ENCODE measurements at places on chromosomes 3 and 15.

DNA sequence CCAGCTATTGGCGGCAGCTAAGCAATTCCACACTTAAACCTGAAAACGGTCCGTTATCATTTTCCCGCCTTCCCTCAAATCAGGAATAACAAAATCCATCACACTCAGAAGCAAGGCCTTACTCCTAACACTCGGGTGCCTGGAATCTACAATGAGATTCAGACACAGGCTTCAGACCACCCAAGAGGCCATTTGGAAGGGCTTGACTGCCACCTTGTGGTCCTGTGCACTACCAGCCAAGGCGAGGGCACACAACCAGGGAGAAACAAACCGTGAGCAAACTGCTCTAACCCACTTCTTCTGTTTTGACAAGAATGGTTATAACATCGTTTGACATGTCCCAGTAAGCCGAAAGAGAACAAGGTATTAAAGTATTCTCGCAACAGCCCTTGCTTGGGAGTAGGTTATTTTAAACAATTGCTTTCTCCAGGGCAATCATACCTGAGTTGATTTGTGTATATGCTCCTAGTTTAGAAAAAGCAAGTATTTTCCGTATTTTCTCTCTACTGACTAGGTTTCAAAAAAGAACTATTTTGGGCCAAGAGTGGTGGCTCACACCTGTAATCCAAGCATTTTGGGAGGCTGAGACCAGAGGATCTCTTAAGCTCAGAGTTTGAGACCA is 40.1 kb upstream of the TAFA4 start:
- no peak for DNase-seq

- DNase-seq = peak; percentile 2
Observed at GRCh38 chr3:27633224-27633545, 88.9 kb downstream of the EOMES start.

DNA sequence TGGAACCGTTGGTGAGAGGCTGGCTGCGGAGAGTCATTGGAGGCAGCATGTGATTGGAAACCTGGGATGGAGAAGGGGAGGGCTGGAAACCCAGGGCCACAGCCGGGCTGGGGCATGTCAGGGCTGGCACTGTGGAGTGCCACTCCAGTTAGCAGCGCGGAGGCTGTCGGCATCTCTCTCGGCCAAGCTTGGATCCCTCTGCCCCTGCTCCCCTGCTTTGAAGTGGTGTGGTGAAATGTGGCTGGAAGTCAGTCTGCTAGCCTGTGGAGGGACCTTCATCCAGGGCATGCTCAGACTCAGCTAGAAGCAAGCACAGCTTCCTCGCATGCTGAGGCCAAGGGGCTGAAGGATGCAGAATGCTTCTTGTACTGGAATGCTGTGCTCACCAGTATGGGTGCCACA is 13.5 kb downstream of the SLCO3A1 start:
- no peak for DNase-seq

DNA sequence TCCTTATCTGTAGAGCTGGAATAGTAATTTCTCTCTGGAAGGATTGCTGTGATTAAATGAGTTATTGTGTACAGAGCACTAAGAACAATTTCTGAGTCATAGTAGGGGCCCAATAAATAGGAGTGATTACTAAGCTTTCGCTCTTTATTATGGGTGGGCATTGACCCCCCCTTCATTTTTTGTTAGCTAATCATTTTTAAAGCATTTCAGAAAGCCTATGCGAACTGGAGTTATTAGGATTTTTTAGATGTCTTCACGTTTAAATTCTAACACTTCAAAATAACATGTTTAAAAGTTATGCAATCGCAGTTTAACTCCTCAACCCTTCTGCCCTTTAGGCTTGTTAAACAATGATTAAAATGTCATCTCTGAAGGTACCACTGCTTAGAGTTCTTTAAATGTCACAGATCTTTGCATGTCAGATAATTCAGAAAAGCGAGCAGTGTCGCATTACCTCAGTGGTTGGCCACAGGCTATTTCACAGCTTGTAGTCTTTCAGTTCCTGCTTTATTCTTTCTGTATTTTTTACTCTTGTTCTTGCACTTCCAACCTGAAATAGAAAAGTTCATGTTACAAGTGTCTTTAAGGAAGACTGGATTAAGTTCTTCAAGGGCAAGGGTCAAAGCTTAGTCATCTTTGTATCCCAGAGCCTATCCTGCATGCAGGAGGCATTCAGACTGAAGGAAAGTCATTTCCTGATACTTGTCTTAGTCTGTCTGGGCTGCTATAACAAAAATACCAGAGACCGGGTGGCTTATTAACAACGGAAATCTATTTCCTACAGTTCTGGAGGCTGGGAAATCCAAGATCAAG is 102.9 kb downstream of the FNDC3B start:
- DNase-seq = no peak

DNA sequence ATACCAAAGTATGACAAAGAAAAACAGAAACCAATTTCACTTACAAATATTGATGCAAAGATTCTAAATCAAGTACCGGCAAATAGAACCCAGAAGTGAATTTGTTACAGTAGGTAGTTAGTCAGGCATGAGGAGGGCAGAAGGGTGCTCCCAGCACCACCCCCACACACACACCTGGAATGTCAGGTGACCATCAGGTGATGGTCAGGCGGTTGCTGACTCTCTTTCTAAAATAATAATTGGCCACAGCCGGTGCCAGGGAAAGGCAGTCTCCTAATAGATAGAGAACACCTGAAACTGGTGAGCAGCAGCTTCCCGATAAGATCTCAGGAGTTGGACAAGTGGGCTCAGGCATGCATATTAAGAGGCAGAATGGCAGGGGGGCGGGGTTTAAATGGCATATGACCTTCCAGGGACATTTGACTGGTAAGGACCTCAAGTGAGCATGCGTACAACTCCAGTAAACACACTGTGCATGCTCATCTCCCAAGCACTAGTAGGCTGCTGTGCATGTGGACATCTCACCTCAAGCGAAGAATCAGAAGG is 131.1 kb downstream of the ANO10 start:
- DNase-seq = no peak

GRCh38 chr3:26108846-26109489 is 319.1 kb downstream of the OXSM start:
- DNase-seq = no peak

- DNase-seq = no peak
Observed at GRCh38 chr3:45043728-45044299, 17.7 kb downstream of the CLEC3B start.

GRCh38 chr3:165259541-165260193 is 63.5 kb upstream of the SLITRK3 start:
- DNase-seq = no peak

DNA sequence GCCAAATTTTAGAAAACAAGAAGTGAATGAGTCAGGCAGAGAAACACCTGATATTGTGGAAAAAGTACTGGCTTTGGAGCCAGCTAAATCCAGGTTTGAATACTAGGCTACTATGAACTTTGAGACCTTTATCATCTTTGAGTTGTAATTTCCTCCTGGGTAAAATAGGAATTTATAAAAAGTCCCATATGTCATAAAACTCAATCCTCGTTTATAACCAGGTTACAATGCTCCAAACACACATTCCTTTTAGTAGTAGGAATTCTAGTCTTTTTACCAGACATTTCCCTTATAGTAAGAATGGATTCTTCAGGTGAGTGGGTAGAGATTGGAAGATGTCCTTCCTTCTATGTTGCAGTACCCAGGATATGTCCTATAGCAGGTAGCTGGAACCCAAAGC is 16.7 kb upstream of the DPH6 start:
- no peak for DNase-seq

GRCh38 chr3:34012102-34012461 is 213.7 kb downstream of the PDCD6IP start:
- no peak for DNase-seq

DNA sequence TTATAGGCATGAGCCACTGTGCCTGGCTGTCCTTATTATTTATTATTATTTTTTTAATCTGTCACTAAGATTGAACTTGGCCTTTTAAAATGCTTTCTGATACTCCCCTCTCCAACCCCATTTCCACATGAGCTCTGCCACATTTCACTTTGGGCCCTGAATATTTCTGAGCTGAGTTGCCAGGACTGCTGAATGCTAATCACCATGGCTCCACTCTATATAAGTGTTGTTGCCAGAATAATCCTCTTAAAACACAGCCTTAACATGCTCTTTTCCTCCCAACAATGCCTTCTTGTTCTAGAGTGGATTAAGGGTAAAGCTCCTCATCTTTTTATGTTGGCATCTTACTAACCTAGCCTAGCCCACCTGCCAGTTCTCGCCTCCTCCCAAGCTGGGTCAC is 124.4 kb downstream of the PDZRN3 start:
- no peak for DNase-seq

GRCh38 chr3:13483988-13484695 is 4.0 kb downstream of the HDAC11 start:
- no peak for DNase-seq

DNA sequence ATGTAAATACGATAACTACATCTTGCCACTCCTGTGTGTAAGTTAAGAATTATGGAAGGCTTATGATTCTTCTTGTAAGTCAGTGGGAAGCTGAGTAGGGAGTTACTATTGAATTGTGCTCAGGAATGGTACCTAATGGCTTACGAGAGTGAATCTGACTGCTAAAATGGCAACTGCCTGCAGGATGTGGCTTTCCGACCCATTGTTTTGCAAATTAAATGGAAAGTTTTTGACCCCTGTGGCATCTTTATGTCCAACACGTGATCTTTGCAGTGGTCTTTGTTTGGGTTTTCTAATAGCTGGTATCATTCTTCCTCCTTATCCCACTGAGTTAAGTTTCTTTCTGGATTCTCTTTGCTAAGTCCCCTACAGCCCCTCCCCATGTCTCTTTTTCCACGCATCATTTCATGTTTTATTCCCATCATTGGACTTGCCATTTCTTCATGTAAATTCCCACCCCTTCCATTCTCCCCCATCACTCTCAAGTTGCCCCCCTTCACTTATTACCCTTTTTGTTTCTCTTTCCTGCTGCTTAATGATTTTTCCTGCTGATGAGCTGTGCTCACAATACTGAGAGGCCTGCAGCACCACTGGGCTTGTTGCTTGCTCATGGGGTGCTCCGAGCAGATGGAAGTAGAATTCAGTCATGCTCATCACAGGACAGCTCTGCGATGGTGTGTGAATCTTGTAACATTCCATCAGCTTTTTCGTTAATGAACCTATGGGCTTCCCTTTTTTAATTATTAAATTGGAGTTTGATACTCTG is 428.2 kb upstream of the IL12A start:
- no peak for DNase-seq

DNA sequence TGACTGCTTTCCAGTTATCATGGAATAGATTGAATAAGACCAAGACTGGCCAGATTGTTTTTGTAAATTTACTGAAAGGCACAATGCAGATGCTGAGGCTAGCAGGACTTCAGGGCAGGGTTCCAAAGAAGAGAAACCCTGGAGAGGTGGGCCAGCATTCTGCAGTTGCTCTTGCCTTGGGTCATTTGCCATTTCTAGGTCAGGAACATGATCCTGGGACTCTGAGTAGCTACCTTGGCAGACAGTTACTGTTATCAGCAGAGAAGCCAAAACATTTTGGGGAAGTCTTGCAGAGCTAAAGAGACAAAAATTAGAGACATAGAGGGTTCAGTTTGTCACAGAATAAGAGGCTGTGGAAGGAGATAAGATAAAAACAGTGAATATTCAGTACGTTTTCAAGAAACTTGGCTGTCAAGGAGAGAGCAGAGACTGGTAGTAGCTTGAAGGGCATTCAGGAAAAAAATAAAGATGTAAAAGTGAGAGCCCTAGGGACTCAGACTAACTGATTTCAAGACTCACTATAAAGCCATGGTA is 46.8 kb upstream of the MYRIP start:
- DNase-seq = no peak

GRCh38 chr3:53078656-53079055 is 32.8 kb upstream of the SFMBT1 start:
- DNase-seq = no peak

GRCh38 chr3:155846119-155846518 is 8.1 kb downstream of the SLC33A1 start:
- DNase-seq = no peak

- DNase-seq = no peak
Observed at GRCh38 chr3:37905987-37906674, 44.5 kb downstream of the CTDSPL start.

DNA sequence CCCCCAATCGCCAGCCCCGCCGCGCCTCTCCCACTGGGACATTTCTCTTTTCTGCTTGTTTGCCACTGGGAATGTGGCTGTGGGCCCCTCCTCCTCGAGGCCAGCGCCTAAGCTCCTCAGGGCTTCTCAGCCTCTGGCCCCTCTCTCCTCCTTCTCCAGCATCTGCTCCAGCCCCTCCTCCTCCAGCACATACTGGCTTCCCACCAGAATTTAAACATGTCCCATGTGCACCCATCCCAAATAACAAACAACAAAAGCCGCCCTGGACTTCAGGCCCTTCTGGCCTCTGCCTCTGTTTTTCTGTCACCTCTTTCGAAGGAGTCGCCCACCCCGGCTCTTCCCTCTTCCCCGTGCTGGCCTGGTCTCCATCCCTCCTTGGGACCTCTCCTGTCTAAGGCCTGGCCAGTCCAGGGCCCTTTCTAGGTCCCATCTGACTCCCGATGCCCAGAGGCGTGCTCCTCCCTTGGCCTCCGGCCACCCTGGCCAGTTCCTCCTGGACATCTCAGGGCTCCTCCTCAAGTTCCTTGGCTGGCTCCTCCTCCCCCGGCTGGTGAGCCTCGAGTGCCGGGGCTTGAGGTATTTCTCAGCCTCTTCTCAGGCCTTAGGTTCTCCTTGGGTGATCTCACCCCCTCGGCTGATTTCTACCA is 94.6 kb upstream of the SLC6A6 start:
- no peak for DNase-seq

Data from activated CD8-positive, alpha-beta memory T cell treated with anti-CD3 and anti-CD28 coated beads for 1 hour (primary cell).